Astrocyte of the spinal cord (primary cell): ENCODE measurements at places on chromosomes 1 and 21.
A peak's percentile ranks its signal among the peaks of the same experiment; 100 is the strongest.

- DNase-seq, result no peak
Observed at GRCh38 chr1:9633493-9633892, 18.0 kb upstream of the PIK3CD start.

DNA sequence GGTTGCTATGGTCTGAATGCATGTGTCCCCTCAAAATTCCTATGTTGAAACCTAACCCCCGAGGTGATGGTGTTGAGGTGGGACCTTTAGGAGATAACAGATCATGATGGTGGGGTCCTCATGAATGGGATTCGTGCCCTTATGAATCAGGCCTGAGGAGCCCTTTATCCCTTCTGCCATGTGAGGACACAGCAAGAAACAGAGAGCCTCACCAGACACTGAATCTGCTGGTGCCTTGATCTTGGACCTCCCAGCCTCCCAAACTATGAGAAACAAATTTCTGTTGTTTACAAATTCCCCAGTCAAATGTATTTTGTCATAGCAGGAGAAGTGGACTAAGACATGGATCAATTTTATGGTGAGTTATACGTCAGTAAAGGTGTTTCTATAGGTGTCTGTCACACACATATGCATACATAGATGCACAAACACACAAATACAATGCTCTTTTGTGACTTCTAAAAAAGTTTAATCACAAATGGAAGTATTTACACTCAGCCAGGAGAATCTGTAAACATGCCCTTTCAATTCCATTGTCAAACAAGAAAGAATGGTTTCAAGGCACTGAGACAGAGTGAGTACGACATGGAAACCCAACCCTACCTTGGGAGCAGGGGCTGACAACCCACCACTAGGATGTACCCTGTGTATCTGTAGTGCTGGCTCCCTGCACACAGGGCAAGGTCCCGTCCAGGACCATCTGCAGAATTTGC is 5.5 kb upstream of the ETS2 start:
- no peak for DNase-seq

GRCh38 chr1:185920602-185921001 is 186.4 kb downstream of the HMCN1 start:
- DNase-seq, result no peak

DNA sequence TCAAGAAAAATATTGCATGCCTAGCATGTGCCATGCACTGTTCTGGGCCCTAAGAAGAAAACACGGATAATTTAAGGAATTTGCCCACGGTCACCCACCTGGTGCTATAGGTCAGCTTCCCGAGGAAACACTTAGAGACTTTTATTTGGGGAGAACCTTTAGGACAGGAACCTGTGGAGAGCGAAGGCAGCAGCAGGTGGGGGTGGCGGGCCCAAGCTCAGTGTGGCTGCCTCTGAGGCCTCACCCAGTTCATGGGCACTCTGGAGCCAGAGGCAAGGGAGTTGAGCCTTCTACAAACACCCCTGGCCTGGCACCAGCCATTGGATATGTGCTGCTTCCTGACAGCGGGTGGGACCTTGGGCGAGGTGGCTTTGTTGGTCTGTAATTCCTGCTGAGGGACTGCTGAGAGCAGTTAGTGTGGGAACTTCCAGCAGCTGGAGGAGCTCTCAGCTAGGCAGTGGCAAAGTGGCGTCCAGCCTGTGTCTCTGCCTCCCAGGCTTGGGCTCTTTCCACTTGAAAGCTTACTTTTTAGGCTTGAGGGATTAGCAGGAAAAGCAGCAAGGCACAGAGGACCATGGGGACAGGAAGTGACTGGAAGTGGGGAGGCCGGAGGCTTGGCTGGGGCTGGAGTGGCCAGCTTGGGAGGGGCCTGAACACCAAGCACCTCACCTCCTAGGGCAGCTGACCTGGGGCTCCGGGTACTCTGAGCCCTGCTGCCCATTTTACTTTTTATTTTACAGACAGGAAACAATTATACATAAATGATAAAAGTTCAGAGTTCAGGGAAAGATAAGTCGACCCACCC is 19.1 kb downstream of the MRPL37 start:
- DNase-seq, result no peak

DNA sequence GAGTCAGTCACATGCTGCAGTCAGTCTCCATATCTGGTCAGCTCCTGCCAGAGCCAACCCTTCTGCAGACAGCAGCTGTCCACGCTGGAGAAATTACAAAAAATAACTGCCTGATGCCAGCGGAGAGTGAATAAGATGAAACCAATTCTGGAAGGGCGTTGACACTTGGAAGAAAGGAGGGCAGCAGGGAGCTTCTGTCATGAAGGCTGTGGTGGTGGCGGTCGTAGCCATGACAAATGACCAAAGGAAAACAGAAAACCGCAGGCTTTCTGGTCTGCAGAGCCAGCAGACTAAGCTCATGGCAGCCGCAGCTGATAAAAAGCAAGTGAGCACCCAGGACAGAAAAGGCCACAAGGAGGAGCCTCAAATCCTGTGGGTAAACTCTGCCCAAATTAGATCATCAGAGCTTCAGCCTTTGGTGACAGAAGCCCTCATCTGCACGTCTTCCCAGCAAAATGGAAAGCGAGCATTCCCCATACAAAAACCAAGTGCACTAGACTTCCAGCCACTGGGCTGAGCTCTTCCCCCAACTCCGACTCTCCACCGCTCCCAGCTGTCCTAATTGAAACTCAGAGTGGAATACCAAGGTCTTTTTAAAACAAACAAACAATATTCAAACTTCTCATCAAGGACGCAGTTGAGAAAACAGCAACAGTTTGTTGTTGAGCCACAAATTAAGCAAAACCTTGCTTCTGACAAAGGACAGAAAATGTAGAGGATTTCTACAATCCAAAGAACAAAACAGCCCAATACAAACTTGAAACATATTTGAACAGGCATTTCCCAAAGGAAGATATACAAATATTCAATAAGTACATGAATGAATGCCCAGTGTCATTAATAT is 28.7 kb downstream of the RSPH1 start:
- DNase-seq, result peak; percentile 34

GRCh38 chr1:21873761-21874160 is 61.7 kb downstream of the LDLRAD2 start:
- no peak for DNase-seq

DNA sequence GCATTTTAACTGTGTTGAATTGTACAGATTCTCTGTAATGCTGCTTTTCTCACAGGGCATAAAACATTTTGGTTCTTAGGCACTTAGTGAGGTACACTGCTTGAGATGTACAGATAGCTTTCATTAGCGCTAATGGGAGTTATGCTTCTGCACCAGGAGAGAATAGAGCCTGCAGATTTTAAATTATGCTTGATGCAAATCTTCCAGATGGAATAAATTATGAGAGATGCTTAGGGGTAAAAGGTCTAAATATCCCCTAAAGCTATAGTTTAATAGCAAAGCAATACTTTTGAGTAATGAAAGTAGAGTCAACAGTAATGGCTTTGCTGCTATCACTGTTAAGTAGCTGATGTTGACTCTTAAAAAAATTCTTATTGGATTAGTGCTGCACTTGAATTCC is 248.9 kb downstream of the S1PR1 start:
- DNase-seq, result no peak

GRCh38 chr1:17893891-17894631 is 138.9 kb downstream of the ACTL8 start:
- no peak for DNase-seq

GRCh38 chr1:115922801-115923200 is 53.5 kb upstream of the SLC22A15 start:
- DNase-seq, result no peak

DNA sequence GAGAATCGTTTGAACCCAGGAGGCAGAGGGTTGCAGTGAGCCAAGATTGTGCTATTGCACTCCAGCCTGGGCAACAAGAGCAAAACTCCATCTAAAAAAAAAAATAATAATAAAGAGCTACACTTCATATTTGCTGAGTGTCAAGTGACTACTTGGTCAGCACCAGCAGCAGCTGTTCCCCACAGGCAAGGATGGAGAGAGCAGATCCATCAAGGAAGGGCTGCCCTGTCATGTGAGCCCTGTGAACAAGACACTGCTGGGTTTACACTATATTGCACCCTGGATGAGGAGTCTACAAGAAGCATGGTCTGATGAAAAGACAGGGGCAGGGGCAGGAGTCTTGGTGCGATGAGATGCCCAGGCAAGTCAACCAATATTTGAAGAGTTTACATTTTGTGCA is 3.6 kb downstream of the CTNNBIP1 start:
- no peak for DNase-seq

GRCh38 chr1:171800342-171800741 is 18.9 kb downstream of the METTL13 start:
- no peak for DNase-seq

DNA sequence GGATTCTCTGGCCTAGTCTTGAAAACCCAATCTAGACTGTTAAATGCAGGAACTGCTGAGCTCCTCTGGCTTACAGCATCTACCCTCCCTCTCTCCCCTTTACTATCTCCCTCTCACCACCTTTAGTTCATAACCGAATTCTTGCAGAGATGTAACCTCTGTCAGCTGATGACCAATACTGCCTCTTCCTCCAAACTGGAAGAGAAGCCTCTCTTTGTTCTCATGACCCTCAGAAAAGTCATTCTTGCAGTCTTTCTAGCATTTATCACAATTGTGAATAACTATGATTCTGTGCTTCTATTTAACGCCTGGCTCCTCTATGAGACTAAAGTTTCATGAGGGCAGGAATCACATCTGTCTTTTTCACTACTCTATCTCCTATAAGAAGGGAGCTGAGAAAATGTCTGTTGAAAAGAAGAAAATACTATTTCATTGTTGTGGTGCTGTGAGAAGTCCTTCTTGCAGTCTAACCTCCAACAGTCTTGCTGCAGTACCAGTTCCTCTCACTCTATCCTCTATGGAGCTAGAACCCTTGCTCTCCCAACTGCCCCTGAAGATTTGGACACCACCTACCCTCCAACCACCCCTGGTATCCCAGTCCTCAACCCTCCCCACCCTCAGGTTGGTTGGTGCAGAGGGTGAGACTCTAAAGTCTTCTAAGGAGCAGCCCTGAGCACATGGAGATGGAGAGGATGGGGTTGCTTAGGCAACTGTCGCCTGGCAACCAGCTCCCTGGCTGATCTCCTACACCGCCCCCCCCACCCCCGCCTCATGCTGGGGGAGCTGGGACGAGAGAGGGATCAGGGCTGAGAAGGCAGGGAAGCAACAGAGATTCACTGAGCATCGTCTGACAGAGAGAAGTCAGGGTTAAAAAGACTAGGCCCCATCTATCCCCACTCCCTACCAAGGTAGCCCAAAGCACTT is 13.9 kb downstream of the MEF2D start:
- DNase-seq, result no peak

DNA sequence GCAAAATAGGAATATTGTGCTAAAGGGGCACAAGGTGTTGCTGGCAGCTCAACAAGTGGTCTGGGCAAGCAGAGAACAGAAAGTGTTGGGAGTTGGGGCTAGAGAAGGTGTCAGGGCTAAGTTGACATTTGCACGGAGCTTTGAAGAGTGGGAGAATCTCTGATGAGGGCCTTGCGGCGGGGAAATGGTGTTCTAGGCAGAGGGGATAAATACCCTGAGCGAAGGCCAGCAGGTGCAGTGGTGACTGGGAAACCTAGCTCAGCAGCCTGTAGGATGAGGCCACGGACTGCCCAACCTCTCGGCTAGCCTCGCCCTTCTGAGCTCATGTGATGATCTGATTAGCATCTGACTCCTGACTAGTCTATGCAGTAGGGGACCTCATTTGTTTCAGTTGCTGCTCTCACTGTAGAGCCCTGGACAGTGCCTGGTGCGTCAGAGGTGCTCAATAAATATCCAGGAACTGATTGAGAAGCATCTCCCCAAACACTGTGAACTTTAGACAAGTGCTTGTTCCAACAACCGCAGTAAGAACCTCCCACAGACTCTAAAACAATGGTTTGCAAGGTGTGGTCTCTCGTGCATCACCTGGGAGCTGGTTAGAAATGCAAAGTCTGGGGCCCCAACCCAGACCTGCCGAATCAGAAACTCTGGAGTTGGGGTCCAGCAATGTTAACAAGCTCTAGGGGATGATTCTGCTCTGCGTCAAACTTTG is 1.0 kb upstream of the FOXO6 start:
- no peak for DNase-seq

DNA sequence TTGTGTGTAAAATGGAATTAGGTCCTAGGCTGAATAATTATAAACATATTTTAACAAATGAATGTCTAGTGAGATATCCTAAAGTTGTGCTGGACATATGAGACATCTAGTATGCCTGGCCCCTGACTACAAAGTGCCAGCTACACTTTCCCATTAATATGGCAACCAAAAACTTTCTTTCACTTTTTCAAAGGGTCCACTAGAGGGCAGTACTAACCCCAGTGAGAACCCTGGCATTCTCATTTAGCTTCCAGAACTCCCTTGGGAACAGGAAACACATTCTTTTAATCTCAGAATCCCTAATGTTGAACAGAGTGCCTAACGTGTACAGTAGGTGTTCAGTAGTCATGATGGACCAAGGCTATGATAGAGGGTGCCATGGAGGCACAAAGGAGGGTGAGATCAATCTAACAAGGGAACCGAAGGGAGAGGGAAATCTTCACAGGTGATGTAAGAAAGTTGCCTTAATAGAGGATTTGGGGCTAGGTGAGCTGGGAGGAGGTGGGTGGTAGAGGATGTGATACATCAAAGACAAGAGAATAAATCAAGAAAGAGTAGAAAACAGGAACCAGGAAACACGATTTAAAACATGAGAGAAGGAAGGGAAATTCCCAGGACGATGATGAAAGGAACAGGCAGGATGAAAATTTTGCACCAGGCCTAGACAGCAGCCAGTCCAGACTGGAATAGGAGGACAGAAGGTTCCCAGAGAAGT is 41.6 kb downstream of the NSL1 start:
- peak; percentile 70 for DNase-seq
